ENCODE measurements at places on chromosomes 2 and 18. TPM values are rescaled to one million over a fixed set of nuclear protein-coding genes. Genes with fewer than 3 reads are reported as not detected.

Gene COBLL1
- total RNA-seq = 42.1 TPM

Gene CHST9
- 26.5 TPM for total RNA-seq

Gene EN1
- total RNA-seq = 0.37 TPM

- DNase-seq = no peak
- no peaks in the 10 kb centered on the region for H3K27me3 ChIP-seq
- H3K36me3 ChIP-seq = no peaks in the 10 kb centered on the region
Measured at GRCh38 chr18:13485604-13486003, 240.8 kb downstream of the FAM210A start.

Gene CYP27A1
- 26.8 TPM for total RNA-seq

GRCh38 chr18:49934457-49934856, 121.1 kb upstream of the ACAA2 start:
- no peak overlapping the region for H3K4me3 ChIP-seq
- no peak for DNase-seq
- no peak overlapping the region for H3K27ac ChIP-seq
- H3K27me3 ChIP-seq = no peaks in the 10 kb centered on the region
- H3K4me1 ChIP-seq = no peaks in the 10 kb centered on the region
- no peaks in the 10 kb centered on the region for H3K36me3 ChIP-seq

DNA sequence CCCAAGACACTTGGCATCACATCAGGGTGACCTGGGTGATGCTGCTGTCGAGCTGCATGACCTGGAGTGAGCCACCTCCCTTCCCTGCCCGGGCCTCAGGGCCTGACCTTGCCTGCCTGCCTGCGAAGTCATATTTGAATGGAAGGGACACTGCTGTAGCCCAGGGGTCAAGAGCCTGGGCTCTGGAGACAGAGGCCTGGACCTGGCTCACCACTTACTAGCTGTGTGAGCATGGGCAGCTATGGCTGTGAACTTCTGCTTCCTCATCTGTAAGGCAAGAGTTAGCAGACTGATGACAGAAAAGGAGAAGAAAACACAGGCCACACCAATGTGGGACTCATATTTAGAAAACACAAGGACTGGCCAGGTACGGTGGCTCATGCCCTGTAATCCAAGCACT, 118.7 kb downstream of the ZFP36L2 start:
- no peaks in the 10 kb centered on the region for H3K36me3 ChIP-seq
- H3K27me3 ChIP-seq = no peaks in the 10 kb centered on the region
- no peak for DNase-seq
- peaks cover 34% of the 10 kb centered on the region for H3K4me1 ChIP-seq
- no peak overlapping the region for H3K4me3 ChIP-seq

Gene FEV
- not detected for total RNA-seq

- H3K4me3 ChIP-seq = no peak overlapping the region
- no peaks in the 10 kb centered on the region for H3K36me3 ChIP-seq
- H3K27me3 ChIP-seq = no peaks in the 10 kb centered on the region
Measured at GRCh38 chr18:61953161-61953560, 60.4 kb upstream of the RNF152 start.

DNA sequence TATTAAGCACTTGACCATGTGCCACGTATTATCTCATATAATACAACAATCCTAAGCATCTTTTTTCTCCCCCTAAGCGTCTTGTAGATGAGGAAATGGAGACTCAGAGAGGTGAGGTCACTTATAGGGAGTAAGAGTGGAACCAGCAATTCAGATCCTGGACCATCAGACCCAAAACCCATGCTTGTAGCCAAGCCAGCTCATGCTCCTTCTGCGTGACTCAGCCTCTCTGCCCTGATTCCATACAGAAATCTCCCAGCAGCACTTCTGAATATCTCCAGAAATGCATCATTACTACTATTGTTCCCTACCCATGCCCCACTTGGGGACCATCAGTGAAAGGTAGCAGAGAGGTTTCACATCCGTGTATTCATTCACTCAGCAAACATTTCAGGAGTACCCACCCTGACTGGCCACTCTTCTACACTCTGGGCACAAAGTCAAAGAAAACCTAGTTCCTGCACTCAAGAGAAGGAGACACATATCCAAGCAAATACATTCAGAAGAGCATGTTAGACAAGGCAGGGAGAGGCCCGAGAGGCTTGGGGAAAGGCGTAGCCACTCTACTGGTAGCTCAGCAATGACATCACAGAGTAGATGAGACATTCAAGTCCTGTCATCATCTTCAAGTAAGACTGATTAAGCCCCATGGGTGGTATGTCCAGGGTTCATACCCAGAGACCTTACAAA, 141.9 kb downstream of the MTCL1 start:
- H3K4me1 ChIP-seq = no peaks in the 10 kb centered on the region
- no peak for DNase-seq
- H3K4me3 ChIP-seq = no peak overlapping the region
- no peaks in the 10 kb centered on the region for H3K36me3 ChIP-seq
- H3K27me3 ChIP-seq = no peaks in the 10 kb centered on the region

- H3K27ac ChIP-seq = no peak overlapping the region
- H3K27me3 ChIP-seq = no peaks in the 10 kb centered on the region
- H3K36me3 ChIP-seq = no peaks in the 10 kb centered on the region
- no peak for DNase-seq
- H3K4me1 ChIP-seq = peaks cover 52% of the 10 kb centered on the region
- no peak overlapping the region for H3K4me3 ChIP-seq
Measured at GRCh38 chr18:44793194-44793593, 112.5 kb downstream of the SETBP1 start.

Gene SERPINB13
- not detected for total RNA-seq

DNA sequence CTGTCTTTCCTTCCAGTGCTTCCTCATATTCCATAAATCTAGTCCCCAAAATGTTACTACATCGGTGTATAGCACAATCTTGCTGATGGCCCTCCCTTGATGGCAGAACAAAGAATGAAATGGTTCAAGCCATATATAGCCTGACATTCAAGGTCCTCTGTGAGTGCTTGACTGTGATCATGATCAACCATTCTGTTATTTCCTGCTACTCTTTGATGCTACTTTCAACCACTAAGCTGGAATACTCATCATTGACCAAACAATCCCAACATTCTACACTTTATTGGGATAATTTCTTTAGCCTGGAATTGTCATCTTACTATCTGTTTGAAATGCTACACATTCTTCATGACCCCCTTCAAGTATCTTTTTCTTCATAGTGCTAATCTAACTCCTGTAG, 633.9 kb downstream of the PLCL1 start:
- no peak overlapping the region for H3K27ac ChIP-seq
- no peak overlapping the region for H3K4me3 ChIP-seq
- no peaks in the 10 kb centered on the region for H3K36me3 ChIP-seq
- DNase-seq = no peak
- H3K4me1 ChIP-seq = no peaks in the 10 kb centered on the region

GRCh38 chr2:218878486-218878885, 2.2 kb upstream of the WNT10A start:
- no peak overlapping the region for H3K4me3 ChIP-seq
- peaks cover 21% of the 10 kb centered on the region for H3K4me1 ChIP-seq
- H3K27me3 ChIP-seq = no peaks in the 10 kb centered on the region
- no peak for DNase-seq

DNA sequence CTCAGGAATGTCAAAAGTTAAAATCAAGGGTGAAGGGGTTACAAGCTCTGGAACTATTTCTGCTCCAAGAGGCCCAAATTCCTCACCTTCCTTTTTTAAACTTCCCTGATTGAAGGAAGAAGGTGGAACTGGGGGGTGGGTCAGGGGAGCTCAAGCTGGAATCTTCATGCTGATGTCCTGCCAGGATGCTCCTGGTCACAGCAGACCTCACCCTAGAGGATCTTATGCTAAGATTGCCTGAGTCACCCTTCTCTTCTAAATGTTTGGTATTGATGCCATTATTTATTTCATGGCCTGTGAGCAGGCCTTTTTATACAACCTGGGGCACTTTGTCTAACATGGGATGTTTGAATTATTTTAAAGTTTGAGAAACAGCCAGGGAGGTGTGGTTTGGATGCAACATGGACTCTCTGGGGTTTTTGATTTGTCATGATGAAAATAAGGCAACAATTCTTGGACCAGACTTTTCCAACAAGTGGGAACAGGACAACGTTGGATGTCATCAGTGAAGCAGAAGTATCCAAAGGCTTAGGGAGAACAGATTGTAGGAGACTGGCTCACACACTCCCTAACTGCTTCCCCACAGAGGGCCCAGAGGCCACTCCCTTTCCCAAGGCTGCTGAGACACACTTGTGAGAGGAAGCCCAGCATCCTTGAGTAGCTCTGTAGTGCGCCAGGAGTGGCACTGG, 420.2 kb upstream of the MEX3C start:
- no peak overlapping the region for H3K27ac ChIP-seq
- no peaks in the 10 kb centered on the region for H3K36me3 ChIP-seq
- no peaks in the 10 kb centered on the region for H3K4me1 ChIP-seq
- no peak overlapping the region for H3K4me3 ChIP-seq

DNA sequence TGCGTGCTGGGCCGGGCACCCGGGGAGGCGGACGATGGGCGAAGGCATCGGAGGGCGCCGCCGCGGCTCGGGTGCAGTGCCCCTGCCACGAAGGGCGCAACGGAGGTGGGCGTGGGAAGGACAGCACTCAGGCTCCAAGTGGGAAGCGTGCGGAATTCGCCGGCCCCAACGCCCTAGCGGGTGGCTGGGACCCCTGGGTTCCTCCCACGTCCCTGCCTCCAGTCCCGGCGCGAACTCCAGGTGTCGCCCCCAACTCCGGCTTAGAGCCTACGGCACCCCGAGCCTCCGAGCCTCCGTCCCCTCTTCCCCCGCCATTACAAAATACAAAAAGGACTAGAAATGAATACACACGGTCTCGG, 1.3 kb downstream of the CYP27C1 start:
- peaks cover 4% of the 10 kb centered on the region for H3K4me1 ChIP-seq
- no peaks in the 10 kb centered on the region for H3K27me3 ChIP-seq
- DNase-seq = no peak
- peak overlapping the region; percentile 39 for H3K4me3 ChIP-seq
- no peaks in the 10 kb centered on the region for H3K36me3 ChIP-seq

- no peaks in the 10 kb centered on the region for H3K4me1 ChIP-seq
- H3K4me3 ChIP-seq = no peak overlapping the region
- H3K27me3 ChIP-seq = no peaks in the 10 kb centered on the region
- H3K36me3 ChIP-seq = no peaks in the 10 kb centered on the region
- DNase-seq = no peak
Measured at GRCh38 chr2:120924924-120925323, 189.3 kb downstream of the GLI2 start.

Gene RGPD4
- not detected for total RNA-seq

DNA sequence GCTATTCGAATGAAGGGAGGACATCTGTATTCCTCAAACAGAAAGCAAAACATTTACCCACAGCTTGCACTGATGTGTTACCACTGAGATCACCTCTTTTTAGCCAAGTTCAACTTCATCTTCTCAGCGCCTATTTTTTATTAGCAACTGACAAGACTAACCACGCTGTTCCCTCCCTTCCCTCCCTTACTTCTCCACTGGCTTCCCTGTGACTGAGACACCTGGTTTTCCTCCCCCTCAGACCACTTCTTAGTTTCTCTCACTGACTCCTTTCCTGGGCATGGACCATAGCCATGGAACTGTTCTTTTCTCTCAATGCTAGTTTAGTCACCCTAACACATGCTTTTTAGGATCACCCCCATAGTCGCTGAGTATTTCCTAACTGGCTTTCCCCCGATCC, 3.3 kb downstream of the L3MBTL4 start:
- H3K27me3 ChIP-seq = peaks cover 7% of the 10 kb centered on the region
- peaks cover 4% of the 10 kb centered on the region for H3K4me1 ChIP-seq
- no peak overlapping the region for H3K27ac ChIP-seq
- DNase-seq = no peak
- H3K4me3 ChIP-seq = no peak overlapping the region

Gene MYO5B
- total RNA-seq = 28.3 TPM
